Activated CD4-positive, CD25-positive, alpha-beta regulatory T cell (primary cell): ENCODE measurements at places on chromosomes 11 and 22.
A peak's percentile ranks its signal among the peaks of the same experiment; 100 is the strongest.

DNA sequence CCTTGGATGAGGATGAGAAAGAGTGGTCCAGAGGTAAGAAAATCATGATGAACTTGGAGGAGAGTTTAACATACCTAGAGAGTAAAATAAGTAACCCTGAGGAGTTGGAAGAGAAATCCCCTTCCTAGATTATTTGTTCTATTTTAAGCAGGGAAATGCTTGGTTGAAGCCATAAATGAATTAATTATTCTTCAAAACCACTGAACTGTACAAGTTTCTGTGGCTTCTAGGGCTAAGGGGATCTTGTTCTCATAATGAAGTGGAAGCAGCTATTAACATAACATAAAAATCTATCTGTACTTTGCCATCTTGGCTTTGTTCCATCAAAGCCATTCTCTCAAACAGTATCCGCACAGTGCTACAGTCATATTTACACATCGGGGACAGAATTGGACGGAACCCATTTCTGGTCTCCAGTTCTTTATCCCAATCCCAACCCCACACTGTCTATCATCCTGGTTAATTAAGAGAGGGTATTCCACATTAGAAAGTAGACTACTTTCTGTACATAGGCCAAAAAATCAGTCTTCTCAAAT is 14.5 kb upstream of the ARHGAP42 start:
- DNase-seq, result no peak

GRCh38 chr11:119168471-119169281 is at the start of gene NLRX1:
TSS of gene NLRX1 (plus strand) at chr11:119168725. CDS start at chr11:119171404, 2,679 bp downstream.
- peak; percentile 68 for DNase-seq

GRCh38 chr11:29324328-29324727 is 692.5 kb downstream of the KCNA4 start:
- no peak for DNase-seq

DNA sequence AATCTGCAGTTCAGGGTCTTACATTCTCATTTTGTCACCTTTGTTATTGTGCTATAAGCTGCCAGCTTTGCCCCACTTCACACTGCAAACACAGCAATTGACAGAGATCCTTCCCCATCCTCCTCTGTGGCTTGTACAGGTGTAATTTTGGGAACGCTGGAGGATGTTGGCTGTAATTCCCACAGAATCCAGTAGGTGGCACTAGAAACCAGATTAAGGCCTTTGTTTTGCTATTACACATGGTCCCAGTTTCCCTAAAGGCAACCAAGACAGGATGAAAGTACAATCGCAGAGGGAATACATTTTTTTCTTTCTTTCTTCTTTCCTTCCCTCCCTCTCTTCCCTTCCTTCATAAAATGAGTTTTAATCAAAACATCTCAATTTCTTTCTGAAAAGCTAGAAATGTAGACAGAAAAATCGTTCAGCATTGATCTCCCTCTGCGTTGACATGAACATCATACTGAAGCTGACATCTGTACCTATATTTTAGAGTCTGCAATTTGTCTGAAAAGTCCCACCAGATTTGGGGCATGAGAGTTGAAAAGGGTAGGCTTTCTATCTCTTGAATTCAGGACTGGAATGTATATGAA is 21.3 kb upstream of the NELL1 start:
- DNase-seq, result no peak
